Fibroblast of skin of scalp (primary cell): ENCODE measurements at places on chromosomes 12 and 14.

GRCh38 chr12:102470945-102471344, 9.4 kb downstream of the IGF1 start:
- no peak for DNase-seq

GRCh38 chr12:67515679-67516340, 132.7 kb upstream of the DYRK2 start:
- DNase-seq, result no peak

DNA sequence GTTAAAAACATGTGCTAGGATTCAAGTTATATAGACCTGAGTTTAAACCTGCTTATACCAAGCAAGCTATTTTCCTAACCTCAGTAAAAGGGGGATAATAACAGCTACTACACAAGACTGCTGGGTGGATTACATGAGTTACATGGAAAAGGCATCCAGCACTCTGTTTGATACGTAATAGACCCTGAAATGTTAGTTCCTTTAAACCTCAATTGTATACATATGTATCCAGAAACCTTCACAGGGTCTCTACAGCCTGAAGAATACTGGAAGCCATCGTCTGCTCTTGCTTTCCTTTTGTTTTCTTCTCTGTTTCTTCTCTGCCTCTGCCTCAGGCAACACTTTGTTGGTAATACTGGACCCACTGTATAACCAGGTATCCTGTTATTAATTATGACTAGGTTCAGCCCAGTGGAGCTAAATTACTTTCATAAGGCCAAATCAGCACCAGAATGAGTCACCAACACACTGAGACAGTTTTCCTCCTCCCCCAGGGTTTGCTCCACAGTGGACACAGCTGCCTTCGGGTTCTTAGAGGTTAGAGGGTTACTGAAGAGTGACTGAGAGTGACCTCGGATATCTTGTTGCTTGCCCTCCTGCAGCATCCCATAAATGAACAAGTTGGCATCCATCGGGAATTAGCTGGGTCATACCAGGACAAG, 127.1 kb downstream of the CAPZA3 start:
- DNase-seq, result peak; percentile 66

- no peak for DNase-seq
Observed at GRCh38 chr12:14395074-14395778, 29.7 kb downstream of the ATF7IP start.

DNA sequence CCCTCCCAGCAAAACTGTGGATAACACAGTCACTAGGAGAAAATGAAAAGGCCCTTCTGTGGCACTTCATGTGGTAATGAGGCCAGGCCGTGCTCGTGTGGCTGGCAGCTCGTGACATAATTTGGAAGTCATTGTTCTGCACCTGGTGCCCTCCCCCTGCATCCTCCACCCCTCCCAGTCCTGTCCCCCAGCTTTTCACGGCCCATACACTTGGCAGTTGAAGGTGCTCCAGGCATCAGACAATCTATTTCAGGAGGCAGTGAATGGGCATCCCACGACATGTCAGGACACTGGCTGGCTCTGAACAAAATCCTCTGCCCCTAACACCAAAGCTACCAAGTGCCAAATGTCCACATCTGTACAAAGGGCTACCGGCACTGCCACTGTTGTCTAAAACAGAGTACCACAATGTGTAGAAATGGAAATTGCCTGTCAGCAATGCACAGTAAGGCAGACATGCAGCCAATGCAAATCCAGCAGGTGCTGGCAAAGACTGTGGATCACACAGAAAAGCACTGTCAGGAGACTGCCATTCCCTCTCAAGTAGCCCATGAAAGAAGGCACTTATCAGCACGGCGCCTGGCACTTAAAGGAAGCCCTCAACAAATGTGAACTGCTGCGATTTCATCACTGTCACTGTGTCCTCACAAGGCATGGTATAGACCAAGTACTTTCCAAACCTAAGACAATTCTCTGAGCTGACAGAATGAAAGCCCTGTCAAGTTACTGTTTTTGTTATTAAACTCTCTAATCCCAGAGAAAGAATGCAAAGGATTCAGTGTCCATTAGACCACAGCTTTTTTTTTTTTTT, 39.1 kb downstream of the CORO1C start:
- peak; percentile 73 for DNase-seq

DNA sequence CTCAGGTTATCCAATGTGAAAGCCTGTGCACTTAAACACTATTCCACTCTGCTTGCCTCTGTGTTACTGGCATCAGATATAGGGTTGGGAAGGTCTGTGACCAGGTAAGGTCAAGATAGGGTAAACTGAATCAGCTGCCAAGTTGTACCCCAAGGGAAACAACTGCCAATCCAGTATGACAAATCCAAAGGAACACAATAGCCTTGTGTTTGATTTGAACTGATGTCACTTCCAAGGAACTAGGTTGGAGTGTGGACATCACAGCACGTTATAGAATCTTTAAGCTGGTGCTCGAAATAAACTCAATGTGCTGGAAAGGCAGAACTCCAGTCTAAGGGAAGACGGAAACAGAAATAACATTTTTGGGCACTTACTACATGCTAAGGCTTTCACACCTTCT, 223.4 kb upstream of the BTG1 start:
- DNase-seq, result no peak

GRCh38 chr14:50978888-50979287, 34.6 kb upstream of the PYGL start:
- no peak for DNase-seq

GRCh38 chr12:44247588-44247987, 411.7 kb downstream of the TMEM117 start:
- no peak for DNase-seq

GRCh38 chr12:66047411-66048021, 83.0 kb downstream of the LLPH start:
- DNase-seq, result peak; percentile 81

- DNase-seq, result peak; percentile 86
Observed at GRCh38 chr12:25308756-25309155, 58.0 kb upstream of the KRAS start.

DNA sequence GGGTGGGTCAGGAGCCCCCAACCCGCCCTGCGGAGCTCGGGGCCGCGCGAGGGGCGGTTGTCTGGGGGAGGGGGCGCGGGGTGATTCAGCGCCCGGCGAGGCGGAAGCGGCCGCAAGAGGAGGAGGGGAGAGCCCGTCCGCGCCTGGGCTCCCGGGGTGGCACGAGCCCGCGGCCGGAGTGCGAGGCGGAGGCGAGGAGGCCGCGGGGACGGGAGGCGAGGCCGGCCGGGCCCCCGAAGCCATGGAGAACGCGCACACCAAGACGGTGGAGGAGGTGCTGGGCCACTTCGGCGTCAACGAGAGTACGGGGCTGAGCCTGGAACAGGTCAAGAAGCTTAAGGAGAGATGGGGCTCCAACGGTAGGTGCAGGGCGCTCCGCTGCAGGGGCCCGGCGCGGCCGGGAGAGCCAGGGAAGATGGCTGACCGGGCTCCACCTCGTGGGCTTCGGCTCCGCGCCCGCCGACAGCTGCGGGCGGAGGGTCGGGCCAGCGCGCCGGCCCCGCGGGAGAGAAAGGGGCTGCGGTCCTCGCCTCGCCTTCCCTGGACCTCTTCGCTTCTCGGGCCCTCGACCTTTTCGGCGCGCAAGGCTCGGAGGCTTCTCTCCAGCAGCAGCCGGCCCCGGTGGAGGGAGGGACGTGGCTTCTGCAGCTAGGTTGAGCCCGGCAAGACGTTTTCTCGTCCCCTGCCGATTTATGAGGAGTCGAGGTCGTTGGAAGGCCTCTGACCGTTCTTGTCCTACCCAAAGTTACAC, 677 bp downstream of the ATP2A2 start:
- DNase-seq, result peak; percentile 66
